Stimulated activated CD4-positive, alpha-beta T cell treated with anti-CD3 and anti-CD28 coated beads, Interleukin-2, amount 100 ng/mL, for 48 hours (primary cell): ENCODE measurements at places on chromosomes 5 and 9.

GRCh38 chr5:179906795-179907555 lies 722 bp downstream of the TBC1D9B start:
- peak; percentile 13 for DNase-seq

DNA sequence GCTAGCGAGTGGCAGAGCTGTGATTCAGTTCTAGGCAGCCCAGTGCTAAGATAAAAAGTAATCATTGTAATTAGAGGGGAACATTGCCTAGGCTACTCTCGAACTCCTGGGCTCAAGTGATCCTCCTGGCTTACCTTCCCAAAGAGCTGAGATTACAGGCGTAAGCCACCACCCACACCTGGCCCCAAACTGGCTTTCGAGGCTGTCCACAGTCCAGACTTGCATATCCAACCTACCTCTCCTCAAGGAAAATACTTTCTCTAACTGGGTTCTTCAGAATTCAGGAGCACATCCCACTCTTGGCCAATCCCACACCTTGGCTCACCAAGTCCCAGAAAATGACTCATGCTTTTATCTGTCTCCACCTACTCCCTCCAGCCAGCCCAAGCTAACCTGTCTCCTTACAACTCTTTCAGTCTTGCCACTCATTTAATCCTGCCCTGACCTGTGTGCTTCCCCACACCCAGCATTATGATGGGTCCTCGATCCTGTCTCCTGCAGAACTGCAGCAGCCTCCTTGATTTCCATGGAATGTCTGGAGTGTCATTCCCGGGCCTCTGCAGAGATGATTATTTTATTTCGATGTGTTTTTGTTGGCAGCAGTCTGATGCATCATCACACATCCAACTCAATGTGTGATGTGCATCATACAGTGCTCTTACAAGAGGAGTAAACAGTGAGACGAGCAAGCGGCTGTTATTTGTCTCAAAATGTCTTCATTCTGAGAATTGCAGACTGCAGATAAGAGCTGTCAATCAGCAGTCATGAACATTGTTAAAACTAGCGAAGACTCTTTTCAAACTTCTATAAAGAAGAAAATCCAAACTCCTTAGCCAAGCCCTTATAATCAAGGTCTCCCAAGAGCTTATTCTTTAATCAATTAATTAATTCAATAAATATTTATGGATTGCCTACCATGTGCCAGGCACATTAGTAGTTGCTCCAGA lies 167.3 kb downstream of the SEC61B start:
- DNase-seq: no peak

- peak; percentile 70 for DNase-seq
Observed at GRCh38 chr9:94065535-94065961, 18.7 kb upstream of the PTPDC1 start.

DNA sequence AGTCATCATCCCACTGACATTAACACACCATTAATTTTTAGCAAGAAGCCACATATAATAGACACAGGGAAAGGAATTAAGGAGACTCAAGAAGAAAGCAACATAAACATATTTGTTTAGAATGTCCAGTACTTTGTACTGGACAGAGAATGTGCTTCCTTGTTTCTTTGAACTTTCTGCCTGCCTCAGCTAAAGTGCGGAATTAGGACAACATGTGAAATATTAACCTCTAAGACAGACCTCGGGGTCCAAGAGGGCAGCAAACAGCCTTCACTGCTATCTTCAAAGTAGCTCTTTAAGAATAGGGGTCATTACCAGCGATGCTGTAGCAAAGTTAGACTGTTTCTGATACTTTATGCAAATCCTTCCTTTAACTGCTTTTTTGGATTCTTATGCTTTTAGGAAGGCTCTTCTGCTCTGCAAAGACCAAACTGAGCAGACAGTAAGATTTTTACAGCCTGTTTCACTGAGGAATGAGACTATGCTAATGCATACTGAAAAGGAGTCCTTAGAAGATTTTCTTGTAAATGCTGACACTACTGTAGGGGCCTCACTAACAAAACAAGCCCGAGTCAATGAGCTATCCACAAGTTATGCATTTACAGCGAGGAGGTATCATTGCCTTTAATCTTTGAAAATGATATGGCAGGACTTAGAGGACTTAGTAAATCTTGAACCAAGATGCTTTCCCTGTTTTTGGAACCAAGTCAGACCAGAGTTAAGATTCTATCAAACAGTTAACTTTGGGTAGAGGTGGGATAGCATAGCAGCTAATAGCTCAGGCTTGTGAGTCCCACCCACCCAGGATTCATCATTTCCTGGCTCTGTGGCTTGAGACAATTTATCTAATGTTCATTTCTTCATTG lies 23.8 kb downstream of the DAB2 start:
- DNase-seq: no peak

- DNase-seq: no peak
Observed at GRCh38 chr5:147348046-147348445, 113.2 kb downstream of the STK32A start.

DNA sequence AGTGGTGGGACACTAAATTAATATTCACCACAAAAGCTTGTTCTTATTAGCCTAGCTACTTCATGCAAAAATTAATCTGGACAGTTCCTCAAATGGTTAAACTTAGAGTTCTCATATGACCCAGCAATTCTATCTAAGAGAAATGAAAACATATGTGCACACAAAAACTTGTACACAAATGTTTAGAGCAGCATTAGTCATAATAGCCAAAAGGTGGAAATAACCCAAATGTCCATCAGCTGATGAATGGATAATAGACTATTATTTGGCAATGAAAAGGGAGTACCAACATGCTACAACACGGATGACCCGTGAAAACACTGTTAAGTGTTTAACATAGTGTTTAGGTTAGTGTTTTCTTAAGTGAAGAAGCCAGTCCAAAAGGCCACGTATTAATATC lies 32.8 kb upstream of the TNIP1 start:
- DNase-seq: no peak

GRCh38 chr5:156310115-156310514 lies 16.8 kb upstream of the SGCD start:
- DNase-seq: no peak
